ENCODE measurements at places on chromosomes 16 and 17. TPM values are rescaled to one million over a fixed set of nuclear protein-coding genes. Genes with fewer than 3 reads are reported as not detected.

Gene SDK2
- 1.1 TPM for total RNA-seq

Gene AGRP
- total RNA-seq, result not detected

Gene SLFN12L
- total RNA-seq, result not detected

Gene PHAF1
- 25.5 TPM for total RNA-seq

Gene C17orf67
- 1.8 TPM for total RNA-seq

Gene CACNG4
- 15.0 TPM for total RNA-seq

Gene BCO1
- total RNA-seq, result 1.2 TPM

Gene HOXB4
- 0.13 TPM for total RNA-seq

Gene SLC52A1
- total RNA-seq, result 0.62 TPM

Gene TP53TG3B
- total RNA-seq, result not detected
